ENCODE measurements at places on chromosomes 2 and 18.

- DNase-seq = no peak
Observed at GRCh38 chr2:99841749-99842148, 300.6 kb downstream of the AFF3 start.

GRCh38 chr2:179604598-179604997, 256.8 kb downstream of the ZNF385B start:
- no peak for DNase-seq

- no peak for DNase-seq
Observed at GRCh38 chr2:167844714-167845530, 402.5 kb downstream of the STK39 start.

- DNase-seq = no peak
Observed at GRCh38 chr2:28687640-28688385, 63.8 kb upstream of the PPP1CB start.

DNA sequence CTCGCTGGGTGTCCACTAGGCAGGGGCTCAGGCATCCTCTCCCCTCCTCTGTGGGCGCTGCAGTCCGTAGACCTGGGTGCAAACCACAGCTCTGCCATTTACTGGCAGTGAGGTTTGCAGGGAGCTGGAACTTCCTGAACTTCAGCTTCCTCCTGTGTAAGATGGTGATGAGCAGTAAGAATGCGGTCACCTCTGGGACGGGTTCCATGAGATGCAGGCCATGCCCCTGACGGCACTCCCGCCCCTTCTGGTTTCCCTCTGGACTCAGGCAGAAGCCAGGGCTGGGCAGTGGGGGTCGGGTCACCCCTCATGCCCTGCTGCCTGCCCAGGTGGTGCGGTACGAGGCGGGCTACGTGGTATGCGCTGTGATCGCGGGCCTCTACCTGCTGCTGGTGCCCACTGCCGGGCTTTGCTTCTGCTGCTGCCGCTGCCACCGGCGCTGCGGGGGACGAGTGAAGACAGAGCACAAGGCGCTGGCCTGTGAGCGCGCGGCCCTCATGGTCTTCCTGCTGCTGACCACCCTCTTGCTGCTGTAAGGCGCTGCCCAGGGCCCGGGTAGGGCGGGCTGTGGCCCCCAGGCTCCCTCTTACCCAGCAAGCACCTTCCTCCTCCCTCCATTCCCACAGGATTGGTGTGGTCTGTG, 1.5 kb downstream of the PROM2 start:
- no peak for DNase-seq

GRCh38 chr2:48207851-48208250, 301.6 kb upstream of the FBXO11 start:
- DNase-seq = no peak

GRCh38 chr18:59041819-59042815, 97.6 kb upstream of the SEC11C start:
- no peak for DNase-seq

DNA sequence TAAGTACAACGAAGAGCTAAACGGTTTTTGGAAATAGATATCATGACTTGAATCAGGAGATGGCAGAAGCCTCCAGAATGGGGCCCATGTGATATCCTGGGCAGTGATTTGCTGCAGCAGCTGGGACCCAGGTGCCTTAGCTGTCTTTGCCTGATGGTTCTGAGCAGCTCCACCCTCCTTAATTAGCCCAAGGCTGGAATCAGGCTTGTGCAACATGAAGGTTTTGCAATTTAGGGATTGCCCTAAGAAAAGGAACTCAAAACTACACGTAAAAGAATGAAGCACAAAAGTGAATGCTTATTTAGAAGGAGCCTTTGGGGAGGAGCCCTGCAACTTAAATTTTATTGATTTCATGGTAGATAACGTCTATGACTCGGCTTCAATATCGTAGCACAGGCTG, 17.3 kb upstream of the CNDP2 start:
- DNase-seq = no peak
